Activated T-cell treated with anti-CD3 and anti-CD28 coated beads for 24 hours (primary cell): ENCODE measurements at places on chromosomes 12 and 14.

- no peak for DNase-seq
Observed at GRCh38 chr12:1846421-1847405, 26.3 kb downstream of the LRTM2 start.

- no peak for DNase-seq
Observed at GRCh38 chr12:104285740-104286515, 17.6 kb upstream of the EID3 start.

GRCh38 chr14:91796617-91797347, 64.9 kb upstream of the CATSPERB start:
- DNase-seq = no peak

DNA sequence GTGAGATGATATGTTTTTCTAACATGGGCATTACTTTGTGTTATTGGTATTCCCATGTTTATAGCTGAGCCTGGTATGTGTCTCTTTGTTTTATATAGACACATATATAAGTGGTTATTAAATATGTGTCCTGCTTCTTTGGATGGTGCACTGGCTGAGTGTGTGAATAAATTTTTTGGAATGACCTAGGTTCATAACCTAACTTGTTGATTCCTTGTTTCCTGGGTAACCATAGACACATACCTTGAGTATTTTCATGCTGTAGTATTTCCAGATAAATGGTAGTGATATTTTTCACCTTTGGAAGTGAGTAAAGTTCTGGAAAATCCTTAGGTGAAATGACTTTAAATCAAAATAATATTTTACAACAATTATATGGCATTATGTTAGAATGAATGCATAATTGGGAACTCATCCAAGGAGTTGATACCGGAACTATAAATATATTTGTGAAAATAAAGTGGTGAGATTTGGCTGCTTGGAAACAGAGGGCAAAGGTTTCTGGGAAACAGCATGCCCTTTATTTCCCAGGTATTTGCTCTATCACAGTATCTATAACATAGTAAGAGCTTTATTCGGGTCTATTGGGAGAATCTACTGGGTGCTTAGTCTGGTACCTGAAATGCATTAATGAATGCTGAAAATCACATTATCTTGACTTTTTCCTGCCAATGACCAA, 64.3 kb upstream of the REP15 start:
- DNase-seq = no peak

- no peak for DNase-seq
Observed at GRCh38 chr14:68782091-68782981, 10.5 kb downstream of the ZFP36L1 start.
